Hematopoietic multipotent progenitor cell treated with erythropoietin and hydrocortisone succinate and interleukin-3 and kit ligand, for 8 days (in vitro differentiated cells): ENCODE measurements at places on chromosomes 5 and 9.

DNA sequence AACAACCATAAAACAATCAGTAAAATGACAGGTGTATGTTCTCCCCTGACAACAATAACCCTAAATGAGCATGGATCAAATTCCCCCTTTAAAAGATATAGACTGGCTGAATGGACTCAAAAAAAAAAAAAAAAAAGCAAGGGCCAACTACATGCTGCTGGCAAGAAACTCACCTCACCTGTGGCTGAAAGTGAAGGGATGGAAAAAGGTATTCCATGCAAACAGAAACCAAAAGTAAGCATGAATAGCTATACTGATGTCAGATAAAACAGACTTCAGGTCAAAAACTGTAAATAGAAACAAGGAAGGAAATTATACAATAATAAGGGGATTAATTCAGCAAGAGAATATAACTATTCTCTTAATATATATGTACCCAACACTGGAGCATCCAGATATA lies 54.2 kb upstream of the SSBP2 start:
- no peak for DNase-seq

GRCh38 chr5:110909950-110910349 lies 161.6 kb upstream of the TSLP start:
- DNase-seq = no peak

- DNase-seq = no peak
Measured at GRCh38 chr9:98229090-98229395, 26.4 kb downstream of the TBC1D2 start.

- no peak for DNase-seq
Measured at GRCh38 chr5:176183321-176184074, 54.7 kb upstream of the SIMC1 start.

GRCh38 chr5:105616599-105616998 lies 2054.0 kb upstream of the NUDT12 start:
- no peak for DNase-seq

GRCh38 chr9:110874963-110875674 lies 163.2 kb downstream of the LPAR1 start:
- DNase-seq = peak; percentile 56

GRCh38 chr5:7261049-7261448 lies 134.9 kb upstream of the ADCY2 start:
- peak; percentile 30 for DNase-seq

DNA sequence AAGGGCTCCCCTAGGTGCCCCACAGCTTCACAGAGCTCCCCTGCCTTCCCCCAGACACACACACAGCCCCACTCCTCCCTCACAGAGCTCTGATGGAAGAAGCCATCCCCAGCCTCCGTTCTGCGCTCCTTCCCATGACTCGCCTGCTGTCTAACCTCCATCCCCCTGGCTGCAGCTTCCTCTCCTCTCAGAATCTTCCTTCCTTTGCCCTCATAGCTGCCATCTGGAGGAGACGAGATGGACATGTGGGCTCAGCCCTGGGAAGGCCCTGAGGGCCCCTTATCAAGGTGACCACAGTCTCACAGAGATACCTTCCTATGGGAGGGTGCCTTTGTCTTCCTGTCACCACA lies 94.3 kb downstream of the PCDH1 start:
- no peak for DNase-seq

DNA sequence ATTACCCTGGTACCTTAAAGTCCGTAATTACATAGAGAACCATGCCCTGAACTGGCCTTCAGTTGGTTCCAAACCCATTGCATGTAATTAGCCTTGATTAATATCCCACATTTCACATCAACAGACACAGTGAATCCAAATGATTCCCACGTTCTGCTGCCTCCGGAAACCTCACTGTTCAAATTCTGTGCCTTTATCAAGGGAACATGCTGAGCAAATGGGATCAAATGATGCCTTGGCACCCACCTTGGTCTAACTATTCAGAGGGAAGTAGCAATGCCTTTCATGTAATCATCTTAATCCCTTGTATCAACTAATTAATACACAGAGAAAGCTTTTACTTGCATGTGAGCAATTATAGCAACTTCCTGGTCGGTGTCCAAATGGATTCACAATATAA lies 100.6 kb downstream of the EFNA5 start:
- no peak for DNase-seq

- DNase-seq = peak; percentile 10
Measured at GRCh38 chr9:97697837-97698236, 697 bp upstream of the XPA start.

DNA sequence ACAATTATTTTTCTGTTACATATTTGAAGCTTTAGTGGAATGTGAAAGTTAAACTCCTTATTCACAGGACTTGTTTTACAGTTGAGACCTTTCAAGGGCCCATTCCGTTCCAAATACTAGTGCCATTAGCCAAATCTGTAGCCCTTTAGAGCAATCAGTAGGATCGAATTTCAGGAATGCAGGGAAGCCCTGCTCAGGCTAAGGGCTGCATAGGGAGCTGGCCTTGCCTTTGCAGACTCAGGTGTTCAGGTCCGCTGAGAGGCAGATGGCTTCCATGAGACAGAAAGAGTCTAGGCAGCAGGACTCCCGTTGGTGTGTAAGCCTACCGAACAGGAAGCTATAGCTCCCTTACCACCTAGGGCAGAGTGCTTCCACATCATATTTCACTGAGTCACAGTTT lies 150.1 kb upstream of the SLC27A6 start:
- no peak for DNase-seq

GRCh38 chr5:116455061-116455460 lies 119.6 kb downstream of the SEMA6A start:
- DNase-seq = peak; percentile 31

GRCh38 chr5:74469234-74469994 lies 171.1 kb downstream of the ENC1 start:
- DNase-seq = no peak

- DNase-seq = no peak
Measured at GRCh38 chr9:63817622-63818518, 1467.1 kb downstream of the FOXD4L5 start.

DNA sequence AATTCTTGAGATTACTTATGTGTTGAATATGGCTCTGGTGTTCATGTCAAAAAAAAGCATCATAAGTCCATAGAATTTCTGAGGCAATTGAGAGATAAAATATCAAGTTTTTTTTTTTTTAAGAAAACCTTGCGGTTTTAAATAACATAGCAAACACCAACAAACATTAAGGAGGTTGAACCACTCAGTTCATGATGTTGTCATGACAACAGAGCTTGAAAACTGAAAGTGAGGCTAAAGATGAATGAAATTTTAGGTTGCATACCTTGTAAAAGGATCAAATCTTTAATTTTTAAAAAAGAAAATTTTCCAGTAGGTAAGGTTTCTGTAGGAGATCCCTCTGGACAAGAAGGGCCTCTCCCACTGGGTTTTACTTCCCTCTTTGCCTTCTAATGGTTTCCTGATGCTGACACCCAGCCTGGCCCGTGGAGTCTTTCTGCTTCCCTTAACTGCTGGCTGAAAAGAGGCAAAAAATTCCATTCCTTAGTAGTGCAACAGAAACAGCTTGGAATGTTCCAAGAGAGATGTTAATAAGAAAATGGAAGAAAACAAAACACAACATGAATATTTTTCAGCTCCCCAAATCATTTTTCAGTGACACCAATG lies 60.0 kb upstream of the FER start:
- DNase-seq = no peak

GRCh38 chr9:12633016-12633765 lies 60.0 kb upstream of the TYRP1 start:
- no peak for DNase-seq

DNA sequence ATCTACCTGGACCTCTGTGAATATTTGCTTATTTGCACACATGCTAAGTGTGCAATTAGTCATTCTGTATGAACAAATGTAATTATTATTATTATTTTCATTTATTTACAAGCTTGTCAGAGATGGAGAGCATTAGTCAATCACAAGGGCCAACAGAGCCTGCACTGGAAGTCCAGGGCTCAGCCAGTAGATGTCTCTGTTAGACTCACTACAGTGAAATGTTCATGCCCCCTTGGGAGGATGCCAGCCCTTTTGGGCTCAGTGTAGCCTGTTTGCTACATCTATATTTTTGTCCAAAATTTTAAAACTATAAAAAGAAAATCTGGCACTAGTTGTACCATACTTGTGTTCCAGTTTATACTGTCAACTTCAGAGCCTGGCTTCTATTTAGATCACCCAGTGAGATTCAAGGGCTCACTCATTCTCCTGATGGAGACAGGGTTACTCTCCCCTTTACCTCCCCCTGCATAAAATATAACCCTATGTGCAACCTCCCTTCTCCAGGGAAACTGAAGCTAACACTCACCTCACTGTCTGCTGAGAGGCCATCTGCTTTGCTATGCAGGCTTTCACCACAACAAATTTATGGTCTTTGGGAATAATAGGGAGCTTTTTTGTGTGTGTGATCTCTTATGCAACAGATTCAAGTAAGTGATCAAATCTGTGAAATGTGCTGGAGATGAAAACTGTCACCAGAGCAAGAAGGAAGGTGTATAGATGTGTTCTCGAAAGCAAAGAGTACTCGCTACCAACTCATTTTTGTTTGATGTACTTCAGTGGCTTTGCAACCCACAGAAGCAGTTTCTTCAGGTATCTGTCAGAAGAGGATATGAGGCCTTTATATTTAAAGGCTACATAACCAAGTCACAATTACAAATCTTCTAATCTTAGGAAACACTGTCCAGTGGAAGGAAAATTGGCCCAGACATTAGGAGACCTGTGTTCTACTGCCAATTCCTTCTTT lies 99.9 kb upstream of the TLE4 start:
- DNase-seq = peak; percentile 8

DNA sequence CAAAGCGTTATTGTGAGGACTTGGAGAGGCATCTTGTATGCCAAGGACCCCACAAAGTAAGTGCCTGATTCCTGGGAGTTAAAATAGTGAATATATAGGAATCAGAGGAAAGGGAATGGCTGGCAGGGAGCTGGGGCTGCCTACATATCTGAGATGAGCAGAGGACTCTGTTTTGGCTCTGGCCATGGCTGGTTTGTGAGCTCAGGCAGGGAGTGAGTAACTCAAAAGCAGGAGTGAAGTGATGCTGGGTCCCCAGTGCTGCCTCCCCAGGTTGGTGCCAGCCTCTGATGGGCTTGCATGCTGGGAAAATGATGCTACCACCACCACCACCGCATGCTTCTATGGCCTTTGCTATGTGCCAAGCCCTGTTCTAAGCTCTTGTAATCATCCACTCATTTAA lies 246.0 kb upstream of the MVB12B start:
- no peak for DNase-seq

DNA sequence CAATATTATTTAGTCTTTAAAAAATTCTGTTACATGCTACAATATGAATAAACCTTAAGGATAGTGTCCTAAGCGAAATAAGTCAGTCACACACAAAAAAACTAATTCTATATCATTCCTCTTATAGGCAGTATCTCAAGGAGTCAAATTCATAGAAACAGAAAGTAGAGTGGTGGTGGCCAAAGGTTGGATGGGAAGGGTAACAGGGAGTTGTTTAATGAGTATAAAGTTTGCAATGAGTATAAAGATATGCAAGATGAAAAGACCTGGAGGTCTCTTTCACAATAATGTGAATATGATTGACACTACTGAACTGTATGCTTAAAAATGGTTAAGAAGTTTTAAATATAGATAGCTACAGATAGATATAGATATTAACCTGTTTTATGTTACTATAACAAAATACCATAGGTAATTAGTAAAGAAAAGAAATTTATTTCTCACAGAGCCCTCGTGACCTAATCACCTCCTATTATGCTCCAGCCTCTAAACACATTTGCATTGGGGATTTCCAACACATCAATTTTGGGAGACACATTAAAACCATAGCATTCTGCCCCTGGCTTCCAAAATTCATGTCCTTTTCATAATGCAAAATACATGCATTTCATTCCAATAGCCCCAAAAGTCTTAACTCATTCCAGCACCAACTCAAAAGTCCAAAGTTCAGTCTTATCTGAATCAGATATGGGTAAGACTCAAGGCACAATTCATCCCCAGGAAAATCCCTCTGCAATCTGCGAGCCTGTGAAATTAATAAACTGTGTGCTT lies 93.6 kb downstream of the ATPSCKMT start:
- no peak for DNase-seq

- no peak for DNase-seq
Measured at GRCh38 chr5:38601133-38601862, 44.9 kb upstream of the LIFR start.

GRCh38 chr5:151921916-151922315 lies 2.7 kb downstream of the GLRA1 start:
- no peak for DNase-seq

DNA sequence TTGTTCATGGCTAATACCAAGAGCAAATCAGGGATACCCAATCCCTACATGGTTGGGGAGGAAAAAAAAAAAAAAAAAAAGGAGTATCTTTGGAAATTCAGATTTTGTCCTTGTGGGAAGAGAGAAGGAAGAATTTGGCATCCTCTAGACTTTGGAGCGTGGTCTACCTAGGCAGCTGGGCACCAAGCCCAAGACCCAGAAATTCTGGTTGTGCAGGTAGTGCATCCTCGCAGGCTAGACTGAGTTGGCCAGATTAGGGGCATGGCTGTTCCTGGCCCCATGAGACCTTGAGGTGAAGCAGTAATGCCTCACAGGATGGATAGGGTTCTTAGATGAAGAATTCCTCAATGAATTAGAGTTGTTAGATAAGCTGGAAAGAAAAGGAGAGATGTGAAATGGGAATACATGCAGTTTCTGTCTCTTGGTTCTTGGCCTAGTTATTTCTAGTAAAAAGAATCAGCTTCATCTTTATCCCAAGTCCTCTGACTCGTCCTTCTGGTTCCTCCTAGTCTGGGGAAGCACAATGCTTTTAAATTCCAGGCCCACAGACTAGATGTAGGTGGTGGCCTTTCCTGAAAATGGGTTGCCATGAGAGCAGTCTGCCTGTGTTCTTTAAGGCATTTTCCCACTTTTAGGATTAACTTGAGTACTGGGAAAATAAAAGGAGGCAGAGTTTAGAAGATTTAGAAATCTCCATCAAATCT lies 140.5 kb upstream of the RUSC2 start:
- DNase-seq = no peak

DNA sequence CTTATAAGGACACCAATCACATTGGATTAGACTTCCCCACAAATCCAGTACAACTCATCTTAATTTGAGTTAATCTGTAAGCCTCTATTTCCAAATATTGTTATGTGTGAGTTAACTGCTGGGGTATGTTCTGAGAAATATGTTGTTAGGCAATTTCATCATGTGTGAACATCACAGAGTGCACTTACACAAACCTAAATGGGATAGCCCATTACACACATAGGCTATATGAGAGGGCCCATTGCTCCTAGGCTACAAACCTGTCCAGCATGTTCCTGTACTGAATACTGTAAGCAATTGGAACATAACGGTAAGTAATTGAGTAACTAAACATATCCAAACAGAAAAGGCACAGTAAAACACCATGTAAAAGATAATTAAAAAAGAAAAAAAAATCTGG lies 19.1 kb upstream of the ARSI start:
- no peak for DNase-seq
